ENCODE measurements at places on chromosomes 11 and 22.

DNA sequence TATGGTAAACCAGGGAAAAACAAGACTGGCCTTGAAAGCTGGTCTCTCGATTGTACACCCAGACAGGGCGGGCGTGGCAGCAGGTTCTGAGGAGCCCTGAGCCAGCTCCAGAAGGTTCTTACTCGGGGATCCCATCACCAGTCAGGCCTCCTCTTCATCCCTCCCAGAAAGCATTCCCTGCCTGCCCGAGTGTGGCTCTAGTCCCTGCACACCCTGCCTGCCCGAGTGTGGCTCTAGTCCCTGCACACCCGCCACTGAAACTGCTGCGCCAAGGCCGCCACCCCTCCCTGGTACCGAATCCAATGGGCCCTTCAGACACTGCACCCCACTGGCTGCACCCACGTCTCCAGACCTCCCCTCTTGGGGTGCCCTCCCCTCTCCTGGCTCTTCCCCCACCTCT lies 30.1 kb downstream of the KIAA0930 start:
- DNase-seq: no peak

GRCh38 chr11:19435306-19435989 lies 194.7 kb upstream of the E2F8 start:
- DNase-seq: no peak

- peak; percentile 20 for DNase-seq
These were observed 1.1 kb upstream of the MTMR2 start for GRCh38 chr11:95925011-95925410.

DNA sequence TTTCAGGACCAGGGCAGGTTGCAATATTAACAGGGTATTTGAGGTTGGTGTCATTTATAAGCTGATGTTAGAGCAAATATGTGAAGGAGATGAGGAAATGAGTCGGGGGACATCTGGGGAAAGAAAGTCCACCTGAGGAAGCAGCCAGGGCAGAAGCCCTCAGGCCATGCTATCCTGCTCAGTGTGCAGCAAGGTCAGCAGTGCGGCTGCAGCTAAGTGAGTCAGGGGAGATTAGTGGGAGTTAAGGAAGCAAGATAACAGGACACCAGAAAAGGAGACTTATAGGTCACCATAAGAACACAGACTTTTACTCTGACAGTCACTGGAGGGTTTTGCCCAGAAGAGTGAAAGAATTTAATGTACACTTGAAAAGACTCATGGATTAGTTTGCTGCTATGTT lies 468.9 kb downstream of the NTM start:
- no peak for DNase-seq

DNA sequence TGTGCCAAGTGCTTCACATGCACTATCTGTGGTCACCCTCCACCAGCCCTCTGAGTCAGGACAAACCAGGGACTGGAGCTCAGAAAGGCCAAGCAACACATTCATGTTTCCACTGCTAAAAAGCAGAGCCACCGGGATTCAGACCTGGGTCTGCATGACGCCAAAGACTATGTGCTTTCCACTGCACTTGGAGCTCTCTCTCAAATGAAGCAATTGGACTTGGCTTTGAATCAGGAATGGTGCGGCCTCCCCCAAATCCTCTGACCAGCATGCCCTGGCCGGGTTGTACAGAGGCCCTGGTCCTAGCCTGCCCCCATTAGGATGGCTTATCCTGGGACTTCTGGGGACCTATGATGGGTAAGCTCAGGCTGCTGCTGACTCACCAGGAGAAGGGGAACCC lies 80.7 kb downstream of the PKNOX2 start:
- DNase-seq: no peak

DNA sequence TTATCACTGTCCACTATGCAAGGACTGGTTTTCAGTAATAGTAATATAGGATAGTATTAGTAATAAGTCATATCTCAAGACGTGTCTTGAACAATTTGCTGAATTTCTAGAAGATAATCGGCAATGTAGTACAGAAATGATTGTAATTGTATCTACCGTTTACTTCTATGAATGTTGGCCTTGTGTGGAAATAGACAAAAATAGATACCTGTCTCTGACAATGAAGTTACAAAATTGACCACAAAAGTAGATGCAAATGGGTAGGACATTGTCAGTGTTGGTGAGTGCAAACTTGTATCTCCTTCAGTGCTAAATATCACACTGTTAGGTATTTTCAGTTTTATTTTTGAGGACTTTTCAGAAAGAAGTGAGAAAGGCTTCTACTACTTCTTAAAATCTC lies 43.1 kb downstream of the SVIP start:
- no peak for DNase-seq

DNA sequence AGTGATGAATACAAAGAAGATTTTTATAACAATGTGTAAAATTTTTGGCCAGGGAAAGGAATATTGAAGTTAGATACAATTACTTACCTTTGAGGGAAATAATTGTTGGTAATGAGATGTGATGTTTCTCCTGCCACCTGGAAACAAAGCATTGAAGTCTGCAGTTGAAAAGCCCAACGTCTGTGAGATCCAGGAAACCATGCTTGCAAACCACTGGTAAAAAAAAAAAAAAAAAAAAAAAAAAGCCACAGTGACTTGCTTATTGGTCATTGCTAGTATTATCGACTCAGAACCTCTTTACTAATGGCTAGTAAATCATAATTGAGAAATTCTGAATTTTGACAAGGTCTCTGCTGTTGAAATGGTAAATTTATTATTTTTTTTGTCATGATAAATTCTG lies 5.3 kb downstream of the BIRC3 start:
- DNase-seq: no peak

DNA sequence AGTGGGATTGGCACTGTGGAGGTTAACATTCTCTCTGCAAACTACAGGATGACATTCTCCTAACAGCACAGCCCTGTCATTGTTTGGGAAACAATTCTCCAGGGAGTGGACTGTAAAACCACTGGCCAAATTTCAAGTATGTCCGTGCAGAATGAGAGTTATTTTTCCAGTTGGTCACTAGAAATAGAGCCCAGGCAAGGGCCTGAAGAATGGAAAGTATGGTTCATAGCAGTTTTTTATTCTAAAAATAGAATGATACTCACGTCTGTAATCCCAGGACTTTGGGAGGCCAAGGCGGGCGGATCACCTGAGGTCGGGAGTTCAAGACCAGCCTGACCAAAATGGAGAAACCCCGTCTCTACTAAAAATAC lies 39.0 kb upstream of the CD44 start:
- DNase-seq: peak; percentile 60

GRCh38 chr11:128246364-128246801 lies 341.0 kb downstream of the ETS1 start:
- DNase-seq: peak; percentile 39

- no peak for DNase-seq
These were observed 14.9 kb upstream of the SOX10 start for GRCh38 chr22:37999236-37999635.

DNA sequence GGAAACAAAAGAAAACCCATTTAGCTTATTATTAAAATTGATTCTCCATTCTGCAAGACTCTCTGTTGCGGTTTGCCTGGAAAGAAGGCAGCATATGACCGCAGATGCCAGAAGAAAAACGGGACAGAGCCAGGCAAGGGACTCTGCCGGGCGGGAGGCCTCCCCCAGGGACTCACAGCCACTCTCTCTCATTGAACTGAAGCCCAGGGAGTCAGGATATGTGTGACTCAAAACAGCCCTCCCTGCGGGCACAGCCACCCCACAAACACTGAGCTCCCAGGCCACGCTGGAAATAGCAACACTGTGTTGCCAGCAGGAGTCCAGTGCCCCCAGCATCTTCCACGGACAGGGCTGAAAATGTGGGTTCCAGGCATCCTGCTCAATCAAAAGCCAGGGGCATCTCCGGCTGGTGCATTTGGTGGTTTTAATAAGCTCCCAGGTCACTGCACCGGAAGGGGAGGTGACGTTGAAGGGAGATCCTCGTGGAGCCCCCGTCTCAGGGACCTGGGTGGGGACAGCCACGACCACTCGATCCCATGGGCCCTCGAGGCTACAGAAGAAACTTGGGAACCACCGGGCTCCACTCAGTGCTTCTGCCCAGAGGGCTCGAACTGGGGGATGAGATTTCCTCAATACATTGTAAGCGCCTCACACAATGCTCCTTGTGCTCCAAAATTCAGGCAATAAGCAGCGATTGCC lies 624.5 kb downstream of the TBC1D22A start:
- DNase-seq: no peak

DNA sequence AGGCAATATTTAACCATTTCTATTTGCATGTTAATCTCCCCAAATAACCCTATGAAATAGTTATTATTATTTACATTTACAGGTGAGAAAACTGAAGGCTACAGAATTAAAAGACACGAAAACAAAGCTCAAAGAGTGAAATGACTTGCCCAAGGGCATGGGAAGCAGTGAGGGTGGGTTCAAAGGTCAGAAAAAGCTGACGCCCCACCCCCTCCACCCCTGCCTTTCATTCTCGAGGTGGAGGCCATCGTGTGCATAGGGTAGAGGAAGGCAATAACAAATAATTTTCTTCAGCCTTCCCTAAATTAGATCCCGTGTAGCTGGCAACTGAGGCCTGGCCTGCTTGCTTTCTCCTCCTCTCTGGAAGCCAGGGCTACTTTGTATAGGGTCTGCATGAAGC lies 56.1 kb upstream of the RBFOX2 start:
- no peak for DNase-seq

GRCh38 chr11:2525941-2526807 lies 81.4 kb downstream of the KCNQ1 start:
- no peak for DNase-seq

DNA sequence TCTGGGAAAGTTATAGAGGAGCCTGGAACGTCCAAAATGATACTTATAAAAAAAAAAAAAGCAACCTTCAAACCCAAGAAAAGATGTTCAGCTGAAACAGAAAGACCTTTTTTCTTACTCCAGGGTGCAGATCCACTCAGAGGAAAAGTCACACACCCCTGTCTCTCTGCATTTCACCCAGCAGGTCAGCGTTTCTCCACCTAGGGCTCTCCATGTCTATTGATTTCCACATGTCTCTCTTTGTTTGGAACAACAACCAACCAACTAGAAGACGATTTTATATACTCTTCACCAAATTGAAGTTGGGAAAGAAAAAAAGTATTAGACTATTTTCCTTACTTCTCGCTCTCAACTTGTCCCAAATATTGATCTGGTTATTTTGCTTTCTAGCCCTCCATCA lies 42.2 kb upstream of the BLID start:
- no peak for DNase-seq

DNA sequence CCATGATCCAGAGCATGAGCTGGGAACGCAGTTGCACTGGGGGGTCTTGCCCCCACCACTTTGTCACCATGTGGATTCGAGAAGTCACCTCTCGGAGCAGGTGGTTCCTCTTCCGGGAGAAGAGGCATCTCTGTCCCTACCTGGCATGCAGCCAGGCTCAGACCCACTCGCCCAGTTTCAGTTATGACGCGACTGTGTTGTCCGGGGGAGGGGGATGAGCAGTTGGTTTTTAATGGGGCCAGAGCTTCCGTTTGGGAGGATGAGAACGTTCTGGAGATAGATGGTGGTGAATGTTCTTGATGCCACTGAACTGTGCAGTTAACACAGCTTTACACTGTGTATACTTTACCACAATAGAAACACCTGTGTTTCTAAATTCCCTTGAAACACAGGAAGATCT lies 41.5 kb downstream of the DHCR7 start:
- DNase-seq: no peak

DNA sequence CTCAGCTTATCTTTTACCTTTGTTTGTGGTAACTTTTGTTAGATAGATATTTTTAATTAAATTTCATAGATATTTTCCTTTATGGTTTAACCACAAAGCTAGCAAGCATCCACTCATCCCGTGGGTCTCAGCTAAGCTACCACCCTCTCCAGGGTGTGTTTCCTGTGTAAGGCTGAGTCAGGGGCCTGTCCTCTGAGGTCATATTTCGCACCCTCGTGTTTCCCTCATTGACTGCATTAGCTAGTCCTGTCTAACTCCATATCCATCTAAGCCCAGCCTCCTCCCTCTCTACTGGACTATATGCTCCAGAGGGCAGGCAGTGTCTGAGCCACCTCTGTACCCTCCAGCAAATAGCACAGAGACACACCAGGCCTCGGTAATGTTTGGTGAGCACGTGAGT lies 16.7 kb downstream of the XRRA1 start:
- peak; percentile 17 for DNase-seq

GRCh38 chr22:38081941-38082828 lies 1.8 kb downstream of the SLC16A8 start:
- no peak for DNase-seq

DNA sequence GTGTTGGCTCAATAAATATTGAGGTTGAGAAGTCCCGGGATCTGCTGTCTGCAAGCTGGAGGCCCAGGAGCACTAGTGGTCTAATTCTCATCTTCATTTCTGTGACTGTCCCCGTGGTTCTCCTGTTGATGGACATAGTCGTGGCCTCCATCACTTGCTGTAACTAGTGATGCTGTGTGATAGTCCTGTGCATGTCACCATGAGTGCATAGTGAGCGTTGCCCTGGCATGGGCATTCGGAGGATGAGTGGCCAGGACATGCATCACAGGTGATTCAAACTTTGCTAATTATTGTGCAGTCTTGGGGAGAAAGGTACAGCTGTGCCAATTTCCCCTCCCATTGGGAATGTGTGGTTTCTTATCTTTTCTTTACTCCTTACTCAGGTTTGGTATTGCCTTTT lies 902.2 kb downstream of the BRD1 start:
- DNase-seq: no peak

DNA sequence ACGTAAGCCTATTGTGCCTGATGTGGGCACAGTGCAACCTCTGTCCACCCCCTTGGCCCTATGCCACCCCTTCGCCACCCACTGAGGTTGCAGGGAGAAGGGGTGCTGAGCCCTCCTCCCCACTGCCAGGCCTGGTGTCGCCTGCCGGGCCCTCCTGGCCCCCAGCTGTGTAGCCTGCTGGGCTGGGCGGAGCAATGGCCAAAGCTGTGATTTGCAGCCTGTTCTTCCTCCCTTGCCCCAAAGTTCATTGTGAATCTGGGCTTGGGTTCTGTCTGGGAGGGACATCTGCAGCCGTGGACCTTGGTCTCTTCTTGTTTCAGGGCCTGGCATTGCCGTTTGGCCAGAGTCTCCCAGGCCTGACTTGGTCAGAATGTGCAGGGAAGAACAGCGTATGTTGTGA lies 121.9 kb downstream of the PKNOX2 start:
- DNase-seq: no peak

- DNase-seq: no peak
These were observed 784 bp upstream of the SYNGR1 start for GRCh38 chr22:39348909-39349505.

DNA sequence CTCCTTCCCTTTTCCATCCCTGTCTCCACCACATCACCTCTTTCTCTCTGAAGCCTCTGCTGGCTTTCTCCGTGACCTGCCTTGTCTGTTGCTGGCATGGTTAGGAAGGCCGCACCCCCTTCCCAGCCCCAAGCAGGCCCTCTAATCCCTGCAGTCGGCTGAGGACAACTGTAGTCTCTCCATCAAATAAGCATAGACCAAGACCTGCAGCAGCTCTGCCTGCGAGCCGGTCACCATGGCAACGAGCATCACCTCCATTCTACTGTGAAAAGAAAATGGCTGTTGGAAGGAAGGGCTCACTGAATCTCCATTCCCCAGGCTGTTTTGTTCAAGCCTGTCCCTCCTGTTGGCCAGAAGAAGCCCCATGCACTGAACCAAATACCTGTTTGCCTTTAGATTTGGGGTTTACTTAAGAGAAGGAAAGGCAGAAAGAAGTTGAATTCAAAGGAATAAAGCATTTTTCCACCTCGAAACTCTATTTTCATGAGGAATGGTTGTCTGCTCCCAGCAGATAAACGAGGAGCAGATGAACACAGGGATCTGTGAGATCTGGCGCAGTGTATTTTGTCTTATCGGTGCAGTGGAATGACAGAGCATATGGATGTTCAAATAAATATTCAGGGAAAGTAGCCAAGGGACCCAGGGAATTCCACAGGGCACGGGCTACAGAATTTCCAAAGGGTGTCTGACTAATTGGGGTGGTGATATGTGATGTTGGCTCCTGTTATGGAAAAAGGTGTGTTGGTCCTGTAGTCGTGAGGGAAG lies 113.1 kb upstream of the TTC12 start:
- DNase-seq: no peak

GRCh38 chr11:20561915-20562314 lies 37.5 kb upstream of the SLC6A5 start:
- no peak for DNase-seq

Data from GM03348 (cell line).